ENCODE measurements at places on chromosomes 16 and 17.

GRCh38 chr17:9470171-9470570 lies 105.4 kb downstream of the STX8 start:
- no peak for DNase-seq

- DNase-seq, result no peak
Measured at GRCh38 chr17:19873346-19873745, 5.6 kb upstream of the ULK2 start.

DNA sequence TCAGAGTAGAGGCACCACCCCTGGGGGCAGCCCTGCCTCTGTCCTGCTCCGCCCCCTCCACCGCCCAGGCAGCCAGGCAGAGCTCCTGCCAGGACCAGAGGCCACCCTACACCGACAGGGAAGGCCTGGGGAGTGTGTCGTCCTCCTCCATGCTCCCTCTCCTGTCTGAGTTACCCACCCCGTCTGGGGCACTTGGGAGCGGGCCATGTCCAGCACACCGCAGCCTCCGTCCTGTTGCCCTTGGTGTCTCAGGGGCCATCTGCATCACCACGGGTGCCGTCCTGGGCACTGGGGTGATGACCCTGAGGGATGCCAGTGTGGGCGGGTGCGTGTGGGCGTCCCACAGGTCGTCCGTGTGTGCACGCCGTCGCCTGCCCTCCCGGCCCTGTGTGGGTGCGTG lies 65.3 kb upstream of the ZNF750 start:
- DNase-seq, result no peak

DNA sequence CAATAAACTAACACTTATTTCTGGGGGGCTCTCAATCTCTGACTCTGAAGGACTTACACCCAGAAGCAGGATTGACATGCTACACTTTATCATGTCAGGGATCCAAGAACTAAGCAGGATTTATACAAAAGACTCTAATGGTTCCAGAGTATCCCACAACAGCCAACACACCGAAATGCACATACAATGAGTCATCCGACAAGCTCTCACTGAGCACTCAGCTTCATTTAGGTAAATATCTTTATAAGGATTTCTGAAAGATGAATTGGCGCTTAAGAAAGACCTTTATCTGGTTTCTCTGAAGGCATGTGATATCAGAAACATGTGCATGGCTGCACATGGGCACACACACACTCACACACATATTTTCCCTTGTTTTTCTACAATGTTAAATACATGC lies 77.2 kb downstream of the TOX3 start:
- no peak for DNase-seq

GRCh38 chr16:46929378-46930332 lies 43.8 kb downstream of the DNAJA2 start:
- DNase-seq, result peak; percentile 26

- DNase-seq, result no peak
Measured at GRCh38 chr17:37643869-37644268, 623 bp upstream of the DDX52 start.

DNA sequence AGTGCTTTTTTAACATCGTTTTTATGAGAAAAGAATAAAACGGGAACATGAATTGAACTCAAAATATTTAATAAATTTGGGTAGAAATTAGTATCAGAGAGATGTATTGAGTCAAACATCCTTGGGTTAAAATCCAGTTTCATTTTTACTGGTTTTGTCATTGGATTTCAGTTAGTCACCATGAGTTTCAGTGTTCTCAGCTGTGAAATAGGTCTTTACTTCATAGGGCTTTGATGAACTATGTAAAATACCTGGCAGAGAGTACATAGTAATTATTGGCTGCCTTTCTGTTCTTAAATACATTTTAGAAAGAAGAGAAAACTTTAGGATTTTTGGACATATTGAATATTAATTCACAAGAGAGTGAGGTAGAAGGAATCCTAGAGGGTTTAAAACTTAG lies 105.8 kb downstream of the TANC2 start:
- no peak for DNase-seq

GRCh38 chr17:40956401-40957254 lies 10.1 kb downstream of the KRT39 start:
- DNase-seq, result no peak

DNA sequence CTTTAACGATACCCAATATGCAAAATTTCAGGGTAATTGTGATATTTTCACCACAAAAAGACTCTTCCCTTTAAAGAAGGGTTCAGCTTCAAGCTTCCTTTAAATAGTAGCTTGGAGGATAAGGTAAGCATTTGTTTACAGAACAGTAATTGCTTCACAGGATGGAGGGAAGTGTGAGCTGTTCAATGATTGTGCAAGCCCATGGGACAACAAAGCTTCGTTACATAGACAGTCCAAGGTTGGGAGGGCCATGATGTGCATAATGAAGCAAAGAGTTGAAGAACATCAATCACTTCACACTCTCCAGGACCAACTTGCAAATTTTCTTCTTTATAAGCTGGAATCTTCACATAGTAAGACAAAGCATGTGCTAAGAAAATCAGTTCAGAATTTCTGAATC lies 145.0 kb upstream of the ASIC2 start:
- no peak for DNase-seq

DNA sequence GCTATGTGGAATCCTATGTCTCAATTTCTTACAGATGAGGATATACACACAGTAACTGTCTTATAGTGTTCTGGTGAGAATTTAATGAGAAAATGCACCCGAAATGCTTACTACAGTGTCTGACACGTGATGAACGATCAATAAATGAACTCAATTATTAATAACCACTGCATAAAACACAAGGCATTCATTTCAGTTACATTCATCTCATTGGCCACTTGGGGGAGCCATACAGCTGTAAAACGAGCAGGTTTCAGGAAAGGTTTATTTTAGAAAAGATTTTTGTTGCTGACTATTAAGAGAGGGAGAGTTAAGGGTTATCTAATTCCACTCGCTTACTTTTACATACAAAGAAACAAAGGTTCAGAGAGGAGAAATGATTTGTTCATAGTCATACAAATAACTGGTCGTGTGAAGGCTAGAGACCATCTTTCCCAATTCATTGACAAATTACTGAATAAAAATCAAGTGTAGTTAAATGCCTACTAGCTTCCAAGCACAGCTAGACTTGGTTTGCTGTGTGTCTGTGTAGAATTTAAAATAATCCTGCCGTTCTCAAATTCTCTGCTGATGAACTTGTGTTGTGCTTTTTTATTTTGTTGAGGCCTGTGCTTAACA lies 160.1 kb downstream of the MAP2K4 start:
- DNase-seq, result no peak

DNA sequence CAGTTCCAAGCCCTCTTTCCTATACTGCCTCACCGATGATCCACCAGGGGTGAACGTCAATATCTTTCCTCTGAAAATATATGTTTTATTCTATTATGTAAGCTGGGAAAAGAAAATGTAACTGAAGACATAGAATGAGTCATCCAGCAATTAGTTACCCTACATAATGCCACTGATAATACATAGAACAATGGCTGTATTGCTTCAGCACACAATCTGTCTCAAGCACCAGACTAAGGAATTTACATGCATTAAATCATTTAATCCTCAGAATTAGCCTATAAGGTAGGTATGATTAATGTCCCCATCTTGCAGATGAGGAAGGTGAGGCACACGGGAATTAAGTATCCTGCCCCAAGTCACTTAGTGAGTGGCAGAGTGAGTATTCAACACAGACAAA lies 472.8 kb downstream of the TOX3 start:
- DNase-seq, result no peak

DNA sequence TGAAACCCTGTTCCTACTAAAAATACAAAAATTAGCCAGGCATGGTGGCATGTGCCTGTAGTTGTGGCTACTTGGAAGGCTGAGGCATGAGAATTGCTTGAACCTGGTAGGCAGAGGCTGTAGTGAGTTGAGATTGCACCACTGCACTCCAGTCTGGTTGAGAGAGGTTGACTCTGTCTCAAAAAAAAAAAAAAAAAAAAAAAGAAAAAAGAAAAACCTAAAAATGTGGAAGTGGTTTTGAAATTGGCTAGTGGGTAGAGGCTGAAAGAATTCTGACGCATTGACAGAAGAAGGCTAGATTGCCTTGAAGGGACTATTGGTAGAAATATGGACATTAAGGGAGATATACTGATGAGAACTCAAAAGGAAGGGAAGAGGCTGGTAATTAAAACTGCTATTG lies 33.6 kb upstream of the CPPED1 start:
- DNase-seq, result no peak

Data from stimulated activated CD8-positive, alpha-beta memory T cell treated with anti-CD3 and anti-CD28 coated beads, Interleukin-15, amount 100 ng/mL, for 4 hours (primary cell).